ENCODE measurements at places on chromosomes 1 and 21. TPM values are rescaled to one million over a fixed set of nuclear protein-coding genes. Genes with fewer than 3 reads are reported as not detected.
A peak's percentile ranks its signal among the peaks of the same experiment; 100 is the strongest.

DNA sequence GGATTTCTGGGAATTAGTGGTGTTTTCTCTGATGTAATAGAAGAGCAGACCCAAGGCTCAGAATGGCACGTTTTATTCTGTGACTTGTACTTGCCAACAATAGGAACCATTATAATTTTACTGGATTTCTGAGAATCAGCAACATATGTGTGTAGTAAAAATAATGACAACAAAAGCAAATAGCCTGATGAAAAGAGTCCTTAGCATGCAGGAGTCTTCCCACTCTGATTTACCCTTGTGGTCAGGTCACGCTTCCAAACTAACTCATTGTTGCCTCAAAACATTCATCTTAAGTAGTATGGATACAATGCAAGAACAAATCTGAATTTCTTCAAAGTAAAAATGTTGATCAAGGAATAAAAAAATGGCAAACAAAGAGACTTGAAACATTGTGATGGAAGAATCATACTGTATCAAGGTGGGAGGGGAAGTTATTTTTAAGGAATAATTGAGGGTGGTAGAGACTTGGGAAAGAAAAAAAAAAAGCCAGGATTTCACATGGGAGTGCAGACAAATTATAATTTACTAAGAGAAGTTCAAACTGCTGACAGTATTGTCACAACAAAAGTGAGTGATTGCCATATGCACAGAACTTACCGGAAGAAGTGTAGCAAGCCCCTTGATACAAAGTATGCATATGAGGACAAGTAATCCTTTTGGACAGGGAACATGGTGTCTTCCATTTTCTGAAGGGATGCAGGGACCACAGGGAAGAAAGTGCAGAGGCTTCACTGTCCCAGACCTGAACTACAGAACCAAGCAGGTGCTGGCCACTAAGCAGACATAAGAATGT is 31.2 kb upstream of the RGL1 start:
- DNase-seq = no peak

- DNase-seq = no peak
Measured at GRCh38 chr1:172513479-172513878, 19.5 kb upstream of the SUCO start.

KANK4 gene
- polyA plus RNA-seq = 1.7 TPM

CFHR3 gene
- not detected for polyA plus RNA-seq

- DNase-seq = no peak
Measured at GRCh38 chr1:49059087-49059486, 282.4 kb upstream of the BEND5 start.

TDRD5 gene
- polyA plus RNA-seq = not detected

GRCh38 chr1:204431310-204432184 is 19.9 kb upstream of the PPP1R15B start:
- DNase-seq = peak; percentile 92

GRCh38 chr21:31988492-31989290 is 115.9 kb downstream of the HUNK start:
- no peak for DNase-seq

GRCh38 chr1:65208563-65208973 is 60.6 kb downstream of the AK4 start:
- peak; percentile 33 for DNase-seq

Data from brain (organoid and tissue), 16 donors.